ENCODE measurements at places on chromosomes 2 and 18. TPM values are rescaled to one million over a fixed set of nuclear protein-coding genes. Genes with fewer than 3 reads are reported as not detected.

Gene HOXD13
- not detected for total RNA-seq

Gene MAP3K20
- 11.1 TPM for total RNA-seq

DNA sequence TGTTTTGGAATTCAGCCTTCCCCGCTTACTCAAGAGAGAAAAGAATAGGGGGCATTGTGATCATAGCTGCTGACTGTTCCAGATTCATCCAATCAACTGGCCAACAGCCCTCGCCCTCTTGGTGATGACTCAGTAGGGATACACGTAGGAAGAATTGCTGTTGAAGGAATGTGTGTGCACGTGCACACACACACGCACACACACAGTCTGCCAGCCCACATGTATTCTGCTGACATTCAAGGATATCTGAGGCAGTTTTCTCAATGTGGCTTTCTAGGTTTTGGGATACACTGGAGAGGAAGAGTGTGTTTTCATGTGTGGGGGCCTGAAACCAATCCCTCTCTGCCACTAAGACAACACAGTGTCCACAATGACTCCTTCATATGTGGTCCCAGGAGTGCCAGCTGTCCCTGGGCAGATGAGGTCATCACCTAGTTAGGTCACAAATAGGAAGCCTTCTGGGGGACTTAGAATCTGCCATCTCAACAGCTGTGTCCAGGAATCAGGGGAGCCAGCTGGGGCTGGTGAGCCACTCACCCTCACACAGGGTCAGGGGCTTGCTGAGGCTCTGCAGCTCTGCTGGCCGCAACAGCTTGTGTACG is 352.6 kb downstream of the SS18 start:
- DNase-seq = no peak

Gene PJVK
- 2.4 TPM for total RNA-seq

DNA sequence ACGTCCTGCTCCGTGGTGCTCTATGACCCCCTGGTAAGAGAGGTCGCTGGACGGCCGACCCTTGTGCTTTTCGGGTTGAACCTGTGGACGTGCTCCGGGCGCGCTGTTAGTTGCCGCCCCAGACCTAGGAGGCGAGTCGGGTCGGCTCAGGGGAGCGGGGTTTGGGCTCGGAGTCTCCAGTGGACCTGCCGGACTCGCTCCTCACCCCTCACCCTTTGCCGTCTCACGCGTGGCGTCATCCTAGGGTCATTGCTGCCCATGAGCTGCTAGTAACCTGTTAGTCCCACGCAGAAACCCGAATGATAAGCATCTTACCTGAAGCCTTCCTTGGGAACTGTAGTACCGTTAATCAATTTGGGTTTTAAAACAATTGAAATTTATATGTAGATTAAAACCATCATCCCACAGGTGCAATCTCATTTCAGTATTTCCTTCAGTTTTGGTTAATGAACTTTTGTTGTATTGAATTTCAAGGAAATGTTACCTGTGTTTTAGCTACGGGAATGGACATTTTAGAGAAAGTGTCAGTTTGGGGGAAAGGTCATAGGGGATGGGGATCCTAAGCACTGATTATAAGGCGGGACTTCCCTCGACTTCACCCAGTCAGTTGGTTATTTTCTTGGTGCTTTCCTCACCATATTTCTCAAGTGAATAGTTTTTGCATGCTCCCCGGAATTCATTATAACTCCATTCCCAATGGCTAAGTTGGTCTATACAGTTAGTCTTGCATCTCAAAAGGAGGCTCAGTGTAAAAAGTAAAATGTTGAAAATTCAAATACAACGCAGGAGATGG is 536 bp downstream of the ELP2 start:
- no peak for DNase-seq

DNA sequence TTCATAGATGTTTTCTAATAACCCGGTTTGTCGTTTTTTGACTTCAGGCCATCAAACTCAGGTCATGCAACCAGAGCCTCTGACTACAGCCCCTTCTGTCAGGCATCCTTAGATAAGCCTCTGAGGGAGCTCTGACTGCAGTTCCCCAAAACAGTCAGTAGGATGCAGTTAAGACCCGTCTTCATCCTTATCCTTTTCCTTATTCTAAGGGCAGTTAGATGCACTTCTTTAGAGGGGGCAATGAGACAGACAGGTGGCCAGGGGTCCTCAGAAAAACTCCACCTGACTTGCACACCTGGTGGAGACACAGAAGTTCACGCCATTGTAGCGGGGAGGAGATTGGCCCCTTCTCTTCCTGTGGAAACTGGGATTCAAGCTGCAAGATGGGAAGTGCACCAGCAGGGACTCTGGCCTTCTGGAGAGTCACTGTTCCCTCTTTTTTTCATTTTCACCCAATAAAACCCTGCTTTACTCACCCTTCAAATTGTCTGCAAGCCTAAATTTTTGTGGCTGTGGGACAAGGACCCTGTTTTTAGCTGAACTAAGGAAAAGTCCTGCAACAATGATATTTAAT is 104.8 kb upstream of the TFPI start:
- peak; percentile 60 for DNase-seq

Gene INHBB
- 0.23 TPM for total RNA-seq

Gene UGT1A4
- total RNA-seq = not detected

- DNase-seq = no peak
Measured at GRCh38 chr2:88693911-88694414, 2.5 kb downstream of the RPIA start.

DNA sequence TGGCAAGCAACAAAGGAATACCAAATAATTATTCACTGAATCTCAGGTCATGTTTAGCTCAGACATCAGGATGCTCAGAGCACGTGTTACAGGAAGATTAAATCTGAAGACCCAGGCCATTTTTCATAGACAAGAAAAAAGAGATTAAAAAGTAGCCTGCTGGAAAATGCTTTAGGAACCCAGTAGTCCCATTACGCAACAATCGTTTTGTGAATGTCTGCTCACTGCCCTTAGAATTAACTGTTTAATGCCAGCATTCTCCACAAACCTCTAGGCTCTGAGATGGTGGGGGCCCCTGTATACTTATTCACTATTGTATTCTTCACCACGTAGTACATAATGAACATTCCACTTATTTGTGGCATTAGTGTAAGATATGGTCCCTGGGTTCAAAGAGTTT is 154.6 kb upstream of the NYAP2 start:
- no peak for DNase-seq

Gene CDH19
- not detected for total RNA-seq

Gene IL1F10
- total RNA-seq = not detected

DNA sequence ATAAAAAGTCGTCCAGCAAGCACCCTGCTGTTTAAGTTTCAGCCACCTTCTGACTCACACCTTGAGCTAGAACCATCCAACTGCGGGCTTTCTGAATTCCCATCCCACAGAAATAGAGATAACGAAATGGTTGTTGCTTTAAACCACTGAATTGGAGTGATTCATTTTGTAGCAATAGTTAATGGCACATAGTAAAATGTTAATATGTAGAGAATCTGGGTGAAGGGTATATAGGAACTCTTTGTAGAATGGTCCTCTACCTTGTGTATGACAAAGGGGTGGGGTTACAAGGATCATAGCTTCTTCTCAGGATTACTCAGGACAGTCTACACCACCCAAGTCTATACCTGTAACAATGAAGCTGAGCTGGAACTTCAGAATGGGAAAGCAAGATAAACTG is 2.4 kb upstream of the MAPRE3 start:
- DNase-seq = no peak

Gene ADRA2B
- 6.6 TPM for total RNA-seq

- no peak for DNase-seq
Measured at GRCh38 chr2:26255759-26256384, 11.1 kb downstream of the HADHB start.

GRCh38 chr2:229273723-229274338 is 2.7 kb upstream of the PID1 start:
- DNase-seq = peak; percentile 65

DNA sequence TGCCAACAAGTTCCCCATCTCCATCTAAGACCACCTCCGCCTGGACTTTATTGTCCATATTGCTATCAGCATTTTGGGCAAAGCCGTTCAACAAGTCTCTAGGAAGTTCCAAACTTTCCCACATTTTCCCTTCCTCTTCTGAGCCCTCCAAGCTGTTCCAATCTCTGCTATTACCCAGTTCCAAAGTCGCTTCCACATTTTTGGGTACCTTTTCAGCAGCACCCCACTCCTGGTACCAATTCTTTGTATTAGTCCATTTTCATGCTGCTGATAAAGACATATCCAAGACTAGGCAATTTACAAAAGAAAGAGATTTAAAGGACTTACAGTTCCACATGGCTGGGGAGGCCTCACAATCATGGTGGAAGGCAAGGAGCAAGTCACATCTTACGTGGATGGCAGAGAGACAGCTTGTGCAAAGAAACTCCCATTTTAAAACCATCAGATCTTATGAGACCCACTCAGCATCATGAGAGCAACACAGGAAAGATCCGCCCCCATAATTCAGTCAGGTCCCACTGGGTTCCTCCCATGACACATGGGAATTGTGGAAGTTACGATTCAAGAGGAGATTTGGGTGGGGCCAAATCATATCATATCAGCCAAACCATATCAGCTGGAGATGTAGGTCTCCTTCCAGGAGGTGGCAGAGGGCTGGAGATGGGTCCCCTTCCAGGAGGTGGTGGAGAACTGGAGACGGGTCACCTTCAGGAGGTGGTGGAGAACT is 19.8 kb upstream of the TXNDC2 start:
- DNase-seq = no peak

Gene NPHP1
- 3.3 TPM for total RNA-seq

Gene STARD6
- not detected for total RNA-seq

DNA sequence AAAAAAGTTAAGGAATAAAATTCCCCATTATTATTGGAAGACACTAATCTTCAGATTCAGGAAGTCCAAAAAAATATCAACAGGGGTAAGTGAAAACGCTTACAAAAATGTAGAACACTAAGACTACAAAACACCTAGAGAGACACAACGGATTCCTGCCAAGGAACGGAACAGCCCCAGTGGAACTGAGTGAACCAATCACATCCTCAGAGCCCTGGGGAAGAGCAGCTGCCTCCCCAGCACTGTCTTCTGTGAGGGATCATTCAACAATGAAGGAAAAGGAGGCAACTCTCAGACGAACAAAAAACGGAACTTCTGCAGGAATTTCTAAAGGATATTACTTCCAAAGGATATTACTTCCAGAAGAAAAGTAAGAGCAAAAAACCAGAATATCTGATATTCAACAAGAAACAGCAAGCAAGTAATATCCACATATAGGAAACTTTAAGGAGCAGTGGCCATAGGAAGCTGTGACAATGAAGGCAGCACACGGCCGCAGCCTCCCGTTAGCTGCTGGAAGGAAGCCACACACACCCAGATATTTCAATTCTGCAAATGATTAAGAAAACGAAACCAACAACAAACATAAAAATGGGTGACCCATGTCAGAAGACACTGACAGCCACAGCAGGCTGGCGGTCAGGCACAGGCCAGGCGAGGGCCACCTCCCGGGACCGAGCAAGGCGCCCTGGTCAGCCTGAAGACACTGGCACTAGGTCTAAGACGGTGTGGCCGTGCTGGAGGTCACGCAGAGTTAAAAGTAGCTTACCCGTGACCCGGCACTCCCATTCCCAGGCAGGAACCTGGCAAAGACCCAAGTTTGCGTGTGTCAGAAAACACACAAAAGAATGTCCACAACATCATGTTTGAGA is 81.8 kb downstream of the HDAC4 start:
- peak; percentile 42 for DNase-seq

Gene HADHA
- 131 TPM for total RNA-seq

DNA sequence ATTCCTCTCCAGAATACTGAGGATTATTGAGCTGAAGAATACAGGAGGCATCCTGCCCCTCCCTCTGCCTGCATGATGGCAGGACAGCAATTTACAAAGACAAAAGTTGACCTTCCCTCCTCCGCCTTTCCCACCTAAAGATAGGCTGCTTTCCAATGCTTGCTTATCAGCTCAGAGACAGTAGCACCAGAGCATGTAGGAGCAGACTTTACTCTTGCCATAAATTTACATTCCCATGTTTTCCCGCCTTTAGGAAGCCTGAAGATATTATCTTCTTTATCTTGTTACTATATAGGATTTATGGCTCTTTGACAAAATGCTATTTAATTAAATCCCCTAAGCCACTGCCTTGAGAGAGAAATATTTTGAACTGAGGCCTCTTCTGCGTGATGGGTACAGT is 135.6 kb upstream of the HNMT start:
- no peak for DNase-seq

DNA sequence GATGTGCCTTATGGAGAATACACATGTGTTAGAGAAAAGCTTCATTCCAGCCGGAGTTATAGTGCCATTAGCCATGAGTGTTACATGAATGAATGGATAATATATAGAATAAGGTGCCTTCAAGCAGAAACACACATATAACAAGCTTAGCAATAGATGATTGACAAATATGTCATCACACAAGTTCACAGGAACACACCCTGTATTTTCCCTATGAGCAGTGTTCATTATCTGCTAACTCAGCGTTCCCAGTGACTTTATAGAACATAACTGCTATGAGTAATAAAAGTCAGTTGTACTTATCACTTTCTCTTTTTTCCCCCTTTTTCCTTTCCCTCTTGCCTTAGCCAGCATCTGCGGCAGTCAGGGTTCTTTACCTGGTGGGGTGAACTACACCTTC is 65.1 kb downstream of the TIMM21 start:
- no peak for DNase-seq

DNA sequence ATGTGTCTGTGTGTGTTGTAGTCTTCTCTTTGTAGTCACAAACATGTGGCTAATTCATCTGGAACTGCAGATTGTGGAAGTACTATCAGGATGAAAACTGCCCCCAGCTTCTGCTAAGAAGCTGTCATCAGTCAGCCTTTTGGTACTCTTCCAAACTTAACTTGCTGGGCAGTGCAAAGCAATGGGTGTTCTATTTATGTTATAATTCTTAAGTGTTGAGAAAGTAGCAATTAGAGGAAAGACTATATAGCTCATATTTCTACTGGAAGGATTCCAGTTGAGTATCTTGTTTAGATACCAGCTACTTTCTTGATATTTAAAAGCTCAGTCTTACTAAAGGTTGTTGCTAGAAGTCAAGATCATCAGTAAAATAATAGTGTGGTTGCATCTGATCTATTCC is 52.1 kb downstream of the SLC38A11 start:
- no peak for DNase-seq

DNA sequence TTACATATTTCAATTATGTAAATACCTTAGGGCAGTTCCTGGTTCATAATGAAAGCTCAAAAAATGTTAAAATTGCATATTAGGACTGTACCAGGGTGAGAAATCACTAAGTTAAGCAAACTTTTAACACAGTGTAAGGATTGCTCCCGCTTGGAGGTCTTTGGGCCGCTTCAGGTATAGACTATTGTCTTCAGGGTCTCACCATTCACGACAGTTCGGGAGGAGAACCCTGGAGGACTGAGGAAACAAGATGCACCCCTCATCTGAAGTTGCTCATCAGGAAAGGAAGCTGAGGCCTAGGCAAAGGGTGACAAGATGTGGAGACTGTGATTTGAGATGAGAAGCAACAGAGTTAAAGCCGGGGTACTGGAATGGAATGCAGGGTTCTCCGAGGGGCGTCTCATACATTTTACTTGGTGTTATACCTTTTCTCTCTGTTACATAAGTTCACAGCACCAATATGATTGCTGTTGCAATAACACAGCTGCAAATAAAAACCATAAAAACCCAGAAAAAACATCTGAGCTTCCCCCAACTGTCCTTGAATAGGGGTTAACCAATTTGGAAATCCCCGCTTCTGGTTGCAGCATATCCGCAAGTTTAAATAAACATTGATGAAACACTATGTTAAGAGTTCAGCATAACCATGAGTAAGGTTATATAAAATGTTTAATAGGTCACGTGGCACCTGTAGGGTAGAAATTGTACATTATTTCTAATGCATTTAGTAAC is 40.1 kb downstream of the FBXO48 start:
- DNase-seq = no peak

Gene GKN1
- not detected for total RNA-seq

Gene TACR1
- 0.19 TPM for total RNA-seq

GRCh38 chr2:196406-196805 is 67.4 kb downstream of the SH3YL1 start:
- no peak for DNase-seq

Gene ABCG8
- not detected for total RNA-seq
